ENCODE measurements at places on chromosomes 12 and 14.

GRCh38 chr14:34593740-34594375 lies 36.1 kb downstream of the SNX6 start:
- no peak for DNase-seq

DNA sequence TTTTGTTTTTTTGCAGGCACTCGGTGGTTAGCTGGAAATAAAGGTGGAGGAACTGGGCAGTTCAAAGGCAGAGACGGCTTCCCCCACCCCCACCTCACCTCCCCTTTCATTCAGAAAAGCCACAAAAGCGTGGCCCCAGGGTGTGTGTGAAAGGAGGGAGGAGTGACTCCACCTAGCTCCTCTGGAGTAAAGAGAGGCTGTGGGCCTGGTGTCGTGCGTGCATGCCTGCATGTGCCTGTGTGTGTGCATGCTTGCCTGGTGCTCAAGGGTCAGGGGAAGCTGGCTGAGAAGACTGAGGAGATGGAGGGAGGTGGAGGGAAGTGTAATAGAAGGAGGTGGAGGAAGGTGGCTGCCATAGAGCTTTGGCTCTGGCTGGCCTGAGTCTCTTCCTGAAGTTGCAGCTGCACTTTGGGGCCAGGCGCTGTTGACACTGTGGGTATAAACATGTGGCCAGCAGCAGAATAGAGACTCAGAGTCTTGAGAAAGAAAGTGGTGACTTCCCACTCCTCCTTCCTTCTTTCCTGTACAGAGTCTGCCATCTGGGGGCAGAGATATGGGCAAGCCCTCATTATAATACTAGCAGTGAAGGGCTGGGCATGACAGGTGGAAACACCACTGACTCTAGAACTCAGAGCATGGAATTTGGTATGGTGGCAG lies 36.9 kb upstream of the SINHCAF start:
- peak; percentile 6 for DNase-seq

DNA sequence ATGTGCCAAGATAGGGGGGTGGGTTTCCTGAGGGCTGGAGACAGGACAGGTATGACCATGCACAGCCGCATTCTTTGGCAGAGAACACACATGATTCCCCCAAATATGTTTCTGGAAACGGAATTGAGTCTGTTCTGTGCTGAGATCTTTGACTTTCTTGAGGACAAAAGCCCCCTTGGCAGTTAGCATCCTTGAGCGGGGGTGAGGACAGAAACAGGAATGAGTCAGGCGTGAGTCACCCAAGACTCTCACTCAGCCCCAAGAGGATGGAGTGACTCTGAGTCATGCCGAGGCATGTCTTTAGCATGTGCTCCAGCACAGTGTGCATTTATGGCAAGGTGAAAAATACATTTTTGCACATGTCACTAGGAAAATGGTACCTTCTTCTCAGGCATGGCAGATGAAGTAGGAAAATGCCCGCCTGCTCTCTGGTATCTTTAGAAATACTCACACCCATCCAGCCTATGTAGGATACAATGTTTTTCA lies 52.1 kb downstream of the DAD1 start:
- DNase-seq = no peak

GRCh38 chr14:95137804-95138167 lies 19.5 kb downstream of the DICER1 start:
- no peak for DNase-seq

DNA sequence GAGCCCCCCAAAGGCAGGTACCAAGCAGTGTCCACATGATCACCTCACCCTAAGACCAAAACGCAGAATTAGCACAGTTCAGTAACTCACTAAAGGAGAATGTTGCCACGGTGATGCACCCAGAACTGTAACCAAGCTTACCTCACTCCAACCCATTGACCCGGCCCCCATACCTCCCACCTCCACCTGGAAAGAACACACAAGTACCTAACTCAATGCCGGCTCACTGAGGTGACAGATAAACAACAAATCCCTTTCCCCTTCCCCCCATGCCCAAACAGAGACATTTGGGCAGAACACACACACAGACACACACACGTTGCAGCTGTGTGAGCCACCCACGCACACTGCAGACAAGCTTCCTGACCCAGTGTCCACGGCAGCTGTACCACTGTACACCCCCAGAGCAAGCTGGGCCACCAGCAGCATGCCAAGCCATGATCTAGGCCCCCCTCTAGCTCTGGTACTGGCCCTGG lies 1.3 kb downstream of the RAPGEF3 start:
- DNase-seq = no peak

- no peak for DNase-seq
Measured at GRCh38 chr14:94058674-94059138, 22.3 kb downstream of the DDX24 start.

DNA sequence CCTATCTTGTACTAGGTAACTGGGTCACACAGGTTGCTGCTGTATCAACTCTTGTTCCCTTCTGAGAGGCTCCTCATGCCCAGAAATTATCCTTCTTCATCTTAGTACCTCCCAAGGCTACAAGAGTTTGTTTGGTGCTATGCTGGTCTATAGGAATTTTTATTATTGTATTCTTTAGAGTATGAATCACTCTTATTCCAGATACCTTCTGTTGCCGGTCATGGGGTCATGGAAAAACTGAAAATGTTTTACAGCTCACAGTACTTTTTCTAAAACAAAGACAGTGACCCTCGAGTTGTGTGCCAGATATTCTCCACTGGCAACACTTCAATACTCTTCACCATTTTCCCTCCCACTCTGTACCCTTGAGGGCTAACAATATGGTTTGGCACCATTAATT lies 1598.0 kb upstream of the TMEM132C start:
- DNase-seq = no peak

GRCh38 chr12:80810874-80811273 lies 94.2 kb downstream of the MYF5 start:
- DNase-seq = no peak

GRCh38 chr12:21529456-21529855 lies 3.4 kb downstream of the SPX start:
- DNase-seq = no peak

- DNase-seq = no peak
Measured at GRCh38 chr12:88207921-88208620, 66.0 kb downstream of the TMTC3 start.

DNA sequence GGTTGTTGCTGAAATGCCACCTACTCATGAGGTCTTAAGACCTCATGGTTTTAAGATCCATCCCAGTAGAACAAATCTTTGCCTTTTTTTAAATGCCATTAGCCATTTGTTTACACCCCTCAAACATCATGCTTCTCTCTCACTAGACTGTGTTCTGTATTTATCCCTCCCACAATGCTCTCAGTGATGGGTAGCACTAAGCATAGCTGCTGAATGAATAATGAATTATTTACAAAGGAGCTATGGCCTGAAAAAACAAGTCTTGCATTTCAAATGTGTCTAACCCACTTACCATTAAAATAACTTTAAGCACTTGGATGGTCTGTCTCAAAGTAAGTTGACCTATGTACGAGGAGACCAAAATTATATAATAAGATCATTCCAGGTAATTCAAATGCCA lies 334.5 kb downstream of the PAWR start:
- DNase-seq = no peak

DNA sequence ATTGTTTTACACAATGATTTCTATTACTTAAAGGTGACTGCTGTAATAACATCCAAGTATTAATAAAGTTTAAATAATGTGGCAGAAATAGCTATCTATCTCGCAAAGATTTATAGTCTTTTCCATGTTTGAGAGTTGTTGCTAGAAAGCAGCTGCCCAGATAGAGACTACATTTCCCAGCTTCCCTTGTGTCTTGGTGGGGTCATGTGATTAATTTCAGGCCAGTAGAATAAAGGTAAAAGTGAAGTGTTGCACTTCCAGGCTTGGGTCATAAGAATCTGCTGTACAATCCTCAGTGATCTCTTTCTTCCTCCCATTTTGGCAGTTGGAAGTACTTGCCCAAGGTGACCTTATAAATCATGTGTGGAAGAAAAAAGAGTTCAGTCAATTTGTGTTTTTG lies 449.7 kb upstream of the USP15 start:
- no peak for DNase-seq

- DNase-seq = no peak
Measured at GRCh38 chr12:54300732-54301427, at the start of gene NFE2. TSS of gene NFE2 (minus strand) at chr12:54301015. CDS start at chr12:54295248, 5,767 bp downstream.

GRCh38 chr14:91270619-91271018 lies 26.1 kb upstream of the GPR68 start:
- DNase-seq = no peak
